WTC11 (cell line): ENCODE measurements at places on chromosomes 1 and 21. TPM values are rescaled to one million over a fixed set of nuclear protein-coding genes. Genes with fewer than 3 reads are reported as not detected.

Gene CELA3B
- 4.4 to 6.7 TPM (median 5.0 TPM) in 3 replicates for total RNA-seq

Gene TAF1A
- 10.8 to 12.9 TPM (median 12.0 TPM) in 3 replicates for total RNA-seq

Gene TMEM51
- 9.2 to 10.4 TPM (median 9.4 TPM) in 3 replicates for total RNA-seq

Gene TMEM82
- 0.48 to 1.4 TPM (median 0.94 TPM) in 3 replicates for total RNA-seq

Gene CDCP2
- 0.07 TPM in 1 of 3 replicates, not detected in the others for total RNA-seq

Gene SEMA4A
- total RNA-seq = 6.9 to 12.4 TPM (median 8.7 TPM) in 3 replicates

Gene IVL
- total RNA-seq = not detected in 3 replicates

Gene C8B
- 0.30 to 0.46 TPM in 2 of 3 replicates, not detected in the other for total RNA-seq

Gene LDLRAD1
- 0.09 to 0.16 TPM in 2 of 3 replicates, not detected in the other for total RNA-seq

Gene CELF3
- total RNA-seq = 0.34 to 0.64 TPM (median 0.42 TPM) in 3 replicates

Gene ABCG1
- total RNA-seq = 2.9 to 4.0 TPM (median 3.7 TPM) in 3 replicates

Gene C8A
- 0.07 to 0.13 TPM in 2 of 3 replicates, not detected in the other for total RNA-seq

Gene LYST
- 0.46 to 0.99 TPM (median 0.59 TPM) in 3 replicates for total RNA-seq

Gene LMOD1
- 1.5 to 1.9 TPM (median 1.6 TPM) in 3 replicates for total RNA-seq

Gene C1orf210
- total RNA-seq = 11.7 to 14.0 TPM (median 12.8 TPM) in 3 replicates

Gene WARS2
- 9.3 to 12.2 TPM (median 9.7 TPM) in 3 replicates for total RNA-seq

Gene KIF14
- 20.0 to 24.4 TPM (median 20.7 TPM) in 3 replicates for total RNA-seq

Gene SLC22A15
- 3.5 to 4.5 TPM (median 4.3 TPM) in 3 replicates for total RNA-seq

Gene LRRIQ3
- 0.21 to 1.1 TPM (median 0.46 TPM) in 3 replicates for total RNA-seq

Gene ADAMTSL4
- 6.6 to 14.7 TPM (median 14.1 TPM) in 3 replicates for total RNA-seq

Gene CD48
- 0.37 to 0.96 TPM (median 0.66 TPM) in 3 replicates for total RNA-seq

Gene FMO3
- 0.14 TPM in 1 of 3 replicates, not detected in the others for total RNA-seq

Gene TNN
- 0.23 to 0.44 TPM (median 0.27 TPM) in 3 replicates for total RNA-seq
